ENCODE measurements at places on chromosomes 5 and 9.

GRCh38 chr9:134413890-134414623 is 87.8 kb downstream of the RXRA start:
- no peak for DNase-seq

DNA sequence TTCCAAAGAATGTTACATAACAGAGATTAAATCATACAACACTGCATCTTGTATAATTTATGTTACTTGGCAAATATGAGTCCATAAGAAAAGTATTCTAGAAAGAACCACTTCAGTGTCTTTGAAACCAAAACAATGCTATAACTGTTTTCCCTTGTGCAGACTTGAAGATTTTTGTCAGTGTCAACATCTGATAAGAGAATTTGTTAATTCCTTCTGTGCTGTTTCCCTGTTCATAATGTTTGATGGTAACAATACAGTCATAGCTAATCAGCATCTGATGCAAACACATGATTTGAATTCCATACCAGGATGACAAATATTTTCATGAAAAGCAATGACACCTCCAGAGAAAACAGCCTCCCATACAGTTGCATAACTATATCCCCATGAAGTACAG is 306.8 kb downstream of the SEMA5A start:
- no peak for DNase-seq

- no peak for DNase-seq
Measured at GRCh38 chr9:108257382-108257781, 598.4 kb downstream of the ACTL7B start.

DNA sequence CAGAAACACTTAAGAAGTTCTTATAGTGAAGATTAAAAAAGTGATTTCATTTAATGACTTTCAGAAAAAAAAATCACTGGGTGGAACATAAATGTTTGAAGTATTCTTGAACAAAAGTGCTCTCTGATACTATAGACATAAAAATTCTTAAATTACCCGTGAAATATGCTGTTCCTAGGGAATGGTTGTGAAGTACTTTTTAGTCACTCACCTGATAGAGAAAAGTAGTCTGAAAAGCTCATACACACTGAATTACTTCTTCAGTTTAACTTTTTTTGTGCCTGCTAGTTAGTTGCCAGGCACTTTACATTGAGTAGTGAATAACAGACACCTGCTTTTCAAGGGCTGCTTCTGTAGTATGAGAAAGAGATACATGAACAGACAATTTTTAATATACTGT is 78.0 kb downstream of the SH3GL2 start:
- no peak for DNase-seq

DNA sequence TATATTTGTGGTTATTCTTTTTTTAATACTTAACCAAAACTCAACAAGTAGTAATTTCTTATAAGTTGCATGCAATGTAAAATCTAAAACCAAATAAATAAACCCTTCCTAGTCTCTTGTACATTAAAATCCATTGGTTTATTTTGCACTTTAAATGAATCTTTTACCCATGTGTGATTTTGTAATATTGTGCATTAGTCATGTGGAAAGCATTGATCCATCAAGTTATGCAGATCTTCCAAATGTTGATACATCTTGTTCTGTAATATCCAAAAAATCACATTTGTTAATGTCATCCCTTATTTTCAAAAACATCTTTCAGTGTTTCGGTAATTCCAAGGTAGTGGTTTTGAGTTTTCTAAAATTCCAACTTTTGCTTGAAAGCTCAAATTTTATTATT is 63.3 kb downstream of the CWC27 start:
- DNase-seq: no peak

DNA sequence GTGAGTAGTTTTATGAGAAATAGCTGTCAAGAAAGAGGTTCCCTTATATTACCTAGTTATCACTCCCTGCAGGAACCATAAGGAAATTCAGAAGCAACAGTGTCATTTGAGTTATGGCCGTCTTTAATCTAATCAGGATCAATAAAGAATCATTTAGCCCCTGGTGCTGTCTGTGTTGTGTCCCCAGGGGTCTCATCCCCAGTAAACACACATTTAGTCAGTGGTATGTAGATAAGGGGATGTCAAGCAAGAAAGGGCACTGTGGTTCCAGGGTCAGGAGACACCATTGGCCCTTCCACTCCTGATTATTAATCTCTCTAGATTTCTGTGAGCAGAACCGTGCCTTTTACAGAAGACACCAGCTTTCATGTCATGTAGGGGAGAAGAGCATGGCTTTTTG is 158.0 kb upstream of the SEMA6A start:
- DNase-seq: no peak

DNA sequence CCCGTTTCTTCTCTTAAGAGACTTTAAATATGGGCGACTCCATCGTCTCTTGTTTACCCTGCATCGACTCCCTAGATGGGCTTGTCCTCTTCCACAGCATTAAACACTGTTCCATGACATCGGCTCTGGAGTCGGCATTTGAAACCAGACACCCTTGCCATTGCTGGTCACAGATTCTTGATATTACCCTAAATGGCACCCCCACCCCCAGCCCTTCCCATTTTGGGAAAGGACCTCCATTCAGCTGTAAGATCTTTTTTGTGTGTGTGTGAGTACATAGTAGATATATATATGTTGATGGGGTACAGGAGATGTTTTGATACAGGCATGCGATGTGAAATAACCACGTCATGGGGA is 51.1 kb upstream of the SH3PXD2B start:
- no peak for DNase-seq

DNA sequence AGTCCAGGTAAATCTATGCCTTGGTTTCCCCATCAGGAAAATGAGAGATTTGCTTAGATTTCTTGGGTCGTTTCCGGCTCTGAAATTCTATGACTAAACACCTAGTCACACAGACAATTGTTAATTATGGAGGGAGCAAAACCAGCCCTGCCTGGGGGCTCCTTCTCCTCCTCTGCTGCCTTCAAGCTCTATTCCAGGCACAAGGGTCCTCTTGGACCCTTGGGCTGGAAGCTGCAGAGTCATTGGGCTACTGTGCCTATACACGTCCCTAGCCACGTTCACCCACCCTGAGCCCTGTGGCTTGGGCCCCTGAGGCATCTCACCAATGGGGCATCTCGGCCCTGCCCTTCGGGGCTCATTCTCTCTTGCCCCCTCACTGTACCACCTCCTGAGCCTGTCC is 73.8 kb upstream of the TBC1D2 start:
- no peak for DNase-seq

GRCh38 chr5:3386637-3387036 is 209.0 kb upstream of the IRX1 start:
- no peak for DNase-seq

DNA sequence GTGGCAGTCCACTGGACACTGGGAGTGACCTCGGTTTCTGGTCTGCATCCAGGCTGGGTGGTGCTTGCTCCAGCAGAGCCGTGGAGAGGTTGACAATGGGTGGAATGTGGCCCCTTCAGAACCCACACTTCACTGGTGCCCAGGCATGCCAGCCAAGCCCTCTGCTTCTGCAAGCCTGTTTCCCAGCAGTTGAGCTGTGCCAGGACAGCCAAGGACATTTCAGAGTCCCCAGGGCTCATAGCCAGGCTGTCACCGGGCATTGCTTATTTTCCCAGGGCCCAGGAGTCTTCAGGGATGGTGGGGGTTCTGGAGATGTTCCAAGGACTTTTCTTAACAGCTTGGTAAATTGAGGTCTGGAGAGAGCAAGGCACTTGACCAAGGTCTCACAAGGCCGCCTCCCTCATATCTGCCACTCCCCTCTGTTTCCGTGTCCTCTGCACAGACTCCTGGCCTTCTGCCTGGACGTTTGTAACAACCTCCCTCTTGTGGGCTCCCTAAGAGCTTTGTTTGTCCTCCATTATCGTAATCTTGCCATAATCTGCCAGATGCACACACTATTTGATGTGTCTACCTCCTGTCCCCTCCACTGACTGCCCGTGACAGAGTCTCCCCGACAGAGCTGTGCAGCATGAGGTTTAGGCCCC is 3.8 kb upstream of the NDST1 start:
- DNase-seq: no peak

GRCh38 chr5:39697881-39698280 is 273.1 kb upstream of the DAB2 start:
- no peak for DNase-seq

DNA sequence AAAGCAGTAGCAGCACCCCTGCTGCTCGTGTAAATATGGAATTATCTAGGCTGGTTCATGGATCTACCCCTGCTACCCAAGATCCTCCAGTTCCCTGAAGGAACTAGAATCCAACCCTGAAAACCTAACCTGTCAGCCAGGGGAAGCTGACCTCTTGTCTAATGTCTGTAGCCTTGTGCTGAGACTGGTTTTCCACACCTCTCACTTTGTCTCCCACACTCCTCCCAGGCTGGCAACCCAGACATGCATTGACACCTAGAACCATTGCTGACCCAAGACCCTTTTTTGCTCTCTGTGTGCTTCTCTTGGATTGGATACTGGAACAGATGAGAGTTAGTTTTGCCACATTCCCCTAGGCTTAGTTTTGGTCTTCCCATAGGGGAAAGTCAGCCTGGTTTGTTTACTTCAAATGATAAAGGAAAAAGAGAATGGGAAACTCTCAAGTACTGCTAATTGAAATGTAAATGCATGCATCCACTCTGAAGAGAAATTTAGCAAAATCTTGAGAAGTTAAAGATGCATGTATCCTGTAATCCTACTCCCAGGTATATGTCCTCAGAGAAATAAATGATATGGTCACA is 36.6 kb upstream of the NR4A3 start:
- DNase-seq: no peak

DNA sequence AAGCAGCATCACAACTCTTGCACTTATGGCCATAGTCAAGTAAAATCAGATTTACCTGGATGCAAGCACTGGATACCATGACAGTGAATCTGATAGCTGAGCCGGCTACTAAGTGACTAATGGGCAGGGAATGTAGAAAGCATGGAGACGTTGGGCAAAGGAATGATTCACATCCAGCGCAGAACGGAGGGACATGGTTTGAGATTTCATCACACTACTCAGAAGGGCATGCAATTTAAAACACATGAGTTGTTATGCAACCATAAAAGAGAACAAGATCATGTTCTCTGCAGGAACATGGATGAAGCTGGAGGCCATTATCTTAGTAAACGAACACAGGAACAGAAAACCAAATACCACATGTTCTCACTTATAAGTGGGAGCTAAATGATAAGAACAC is 169.1 kb upstream of the PIK3R1 start:
- DNase-seq: no peak

DNA sequence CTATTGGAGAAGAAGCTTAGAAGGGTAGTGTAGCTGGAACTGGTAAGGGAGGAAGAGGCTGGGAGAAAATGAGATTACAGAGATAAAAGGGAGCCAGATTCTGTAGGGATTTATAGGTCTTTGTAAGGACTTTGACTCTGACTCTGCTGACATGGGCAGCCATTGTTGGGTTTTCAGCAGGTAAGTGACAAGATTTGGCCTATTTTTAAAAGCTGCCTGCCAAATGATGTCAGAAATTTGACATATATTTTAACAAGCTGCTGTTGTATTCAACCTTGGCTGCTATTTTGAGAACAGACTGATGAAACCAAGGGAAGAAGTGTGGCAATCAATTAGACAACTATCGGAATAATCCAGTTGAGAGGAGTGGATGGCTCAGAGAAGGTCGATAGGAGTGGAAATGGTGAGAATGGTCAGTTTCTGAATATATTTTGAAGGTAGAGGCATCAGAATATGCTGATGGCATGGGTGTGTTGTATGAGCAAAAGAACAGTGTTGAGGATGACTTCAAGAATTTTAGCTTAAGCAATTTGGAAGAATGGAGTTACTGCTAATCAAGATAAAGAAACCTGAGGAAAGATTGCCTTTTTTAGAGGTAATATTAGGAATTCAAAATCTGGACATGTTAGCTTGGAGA is 56.8 kb downstream of the KCTD16 start:
- no peak for DNase-seq

- no peak for DNase-seq
Measured at GRCh38 chr5:109907731-109908130, 218.0 kb downstream of the MAN2A1 start.

- no peak for DNase-seq
Measured at GRCh38 chr5:131194725-131195124, 24.0 kb downstream of the LYRM7 start.

GRCh38 chr9:133991964-133992779 is at the start of gene VAV2:
Gene VAV2 (minus strand): TSS chr9:133992324. CDS start chr9:133992278, 46 bp downstream.
- peak; percentile 22 for DNase-seq

- DNase-seq: no peak
Measured at GRCh38 chr5:168001318-168001717, 290.1 kb upstream of the WWC1 start.
